H9 (cell line): ENCODE measurements at places on chromosomes 6 and 20. TPM values are rescaled to one million over a fixed set of nuclear protein-coding genes. Genes with fewer than 3 reads are reported as not detected.

- DNase-seq: no peak
Measured at GRCh38 chr6:152669895-152670294, 27.8 kb upstream of the MYCT1 start.

Gene GPR6
- total RNA-seq: 0.20 TPM in 1 of 2 replicates, not detected in the other

Gene OR2H2
- not detected in 2 replicates for total RNA-seq

Gene SLC22A2
- 0.86 and 1.0 TPM in 2 replicates for total RNA-seq

Gene KCNG1
- total RNA-seq: 11.5 and 13.2 TPM in 2 replicates

Gene HECA
- total RNA-seq: 4.8 and 5.0 TPM in 2 replicates

- peak; percentile 40 for DNase-seq
Measured at GRCh38 chr20:54510541-54511129, 35.2 kb downstream of the DOK5 start.

- no peak for DNase-seq
Measured at GRCh38 chr6:2190661-2191389, 54.6 kb downstream of the GMDS start.

DNA sequence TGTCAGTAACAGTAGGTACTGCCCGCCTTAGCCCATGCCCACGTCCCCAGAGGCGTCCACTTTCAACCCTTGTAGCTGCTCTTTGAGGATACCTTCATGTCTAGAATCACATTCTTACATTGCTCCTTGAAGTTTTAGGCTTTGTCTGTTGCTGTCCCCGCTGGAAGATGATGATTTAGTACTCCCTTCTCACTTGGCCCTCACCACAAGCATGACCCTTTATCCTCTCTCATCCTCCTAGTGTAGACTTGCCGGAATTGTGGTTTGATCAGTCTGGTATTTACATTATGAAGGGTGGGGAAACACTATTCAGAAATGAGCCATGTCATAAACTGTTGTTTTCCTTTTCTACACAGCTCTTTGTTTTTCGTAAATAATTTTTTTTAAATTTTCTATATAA, 87.4 kb downstream of the ARID1B start:
- no peak for DNase-seq
